Midbrain (tissue), 1 donor: ENCODE measurements at places on chromosomes 1 and 21.
A peak's percentile ranks its signal among the peaks of the same experiment; 100 is the strongest.

- DNase-seq = no peak
Measured at GRCh38 chr1:111217183-111217910, 10.2 kb upstream of the CHI3L2 start.

DNA sequence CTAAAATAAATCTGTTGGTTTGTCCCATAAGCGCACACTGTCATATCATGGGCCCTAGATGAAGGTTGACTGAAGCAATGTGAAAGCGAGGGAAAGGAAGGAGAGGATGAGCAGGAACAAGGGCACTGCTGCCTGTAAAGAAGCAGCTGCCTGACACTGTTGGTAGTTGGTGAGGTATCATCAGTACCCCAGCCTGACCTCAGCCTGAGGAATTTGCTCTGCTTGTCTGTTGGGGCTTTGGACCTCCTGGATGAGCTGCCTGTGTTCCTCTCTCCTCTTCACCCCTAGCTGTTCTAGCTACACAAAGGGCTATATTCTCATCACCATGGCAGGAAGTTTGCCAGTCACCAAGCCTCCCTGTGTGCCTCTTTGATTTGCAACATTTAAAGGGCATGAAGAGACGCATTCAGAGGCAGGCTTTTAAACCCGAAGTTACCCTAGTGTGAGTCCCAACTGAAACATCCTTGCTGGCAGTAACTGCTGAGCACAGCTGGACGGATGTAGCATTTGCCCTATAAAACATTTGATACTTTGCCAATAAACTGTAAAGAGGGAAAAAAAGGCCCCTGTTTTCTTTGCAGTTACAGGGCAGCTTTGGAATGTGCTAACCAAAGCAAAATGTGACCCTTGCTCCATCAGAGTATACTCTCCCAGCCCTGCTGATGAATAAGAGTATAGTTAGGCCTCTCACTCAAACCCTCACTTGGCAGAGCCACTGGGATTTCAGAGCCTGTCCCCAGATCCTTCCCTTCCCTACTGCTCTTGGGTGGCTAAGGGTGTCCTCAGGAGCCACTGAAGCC lies 22.2 kb upstream of the SPATA6 start:
- DNase-seq = peak; percentile 79

GRCh38 chr1:156432669-156433018 lies 63.6 kb downstream of the RHBG start:
- no peak for DNase-seq

DNA sequence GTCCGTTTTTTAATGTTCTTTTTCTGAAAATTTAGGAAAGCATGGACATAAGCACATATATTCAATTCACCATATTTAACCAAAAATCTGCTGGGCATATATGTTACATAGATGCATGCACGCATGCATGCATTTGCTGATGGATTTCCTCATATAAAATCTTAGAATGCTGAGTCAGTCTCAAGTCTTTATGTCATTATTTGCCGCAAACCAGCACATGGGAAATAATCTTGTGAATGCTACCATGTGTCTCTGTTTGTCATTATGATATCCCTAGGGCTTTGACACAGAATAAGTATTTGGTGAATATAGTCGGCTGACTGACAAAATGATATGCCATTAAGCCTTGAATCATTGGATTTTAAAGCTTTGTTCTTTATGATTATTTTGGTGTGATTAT lies 776.5 kb downstream of the KCNT2 start:
- DNase-seq = no peak

- peak; percentile 31 for DNase-seq
Measured at GRCh38 chr1:229410692-229411433, 23.0 kb downstream of the ACTA1 start.

- no peak for DNase-seq
Measured at GRCh38 chr1:200233393-200233792, 176.4 kb downstream of the ZNF281 start.

- no peak for DNase-seq
Measured at GRCh38 chr1:175364424-175365076, 172.0 kb upstream of the KIAA0040 start.

- DNase-seq = no peak
Measured at GRCh38 chr21:17371450-17371849, 141.4 kb upstream of the CXADR start.

- DNase-seq = no peak
Measured at GRCh38 chr1:172206256-172206655, 214.2 kb upstream of the C1orf105 start.

DNA sequence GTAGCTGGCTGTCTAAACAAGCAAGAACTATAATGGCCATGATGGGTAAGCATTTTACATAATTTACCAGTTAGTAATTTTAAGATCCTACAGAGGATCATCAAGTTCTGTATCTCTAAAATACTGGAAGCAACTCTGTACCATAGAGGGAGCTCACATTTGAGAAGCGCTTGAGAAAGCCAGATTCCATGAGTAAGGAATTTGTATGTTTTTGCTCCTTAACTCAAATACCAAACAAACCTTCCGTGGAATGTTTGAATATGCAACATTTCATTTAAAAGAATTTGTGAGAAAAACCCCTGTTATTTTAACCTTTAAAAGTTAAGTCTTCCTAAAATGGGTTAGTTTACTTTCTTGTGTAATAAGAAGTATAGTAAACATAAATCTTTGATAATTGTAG lies 2.0 kb downstream of the TSHB start:
- no peak for DNase-seq

DNA sequence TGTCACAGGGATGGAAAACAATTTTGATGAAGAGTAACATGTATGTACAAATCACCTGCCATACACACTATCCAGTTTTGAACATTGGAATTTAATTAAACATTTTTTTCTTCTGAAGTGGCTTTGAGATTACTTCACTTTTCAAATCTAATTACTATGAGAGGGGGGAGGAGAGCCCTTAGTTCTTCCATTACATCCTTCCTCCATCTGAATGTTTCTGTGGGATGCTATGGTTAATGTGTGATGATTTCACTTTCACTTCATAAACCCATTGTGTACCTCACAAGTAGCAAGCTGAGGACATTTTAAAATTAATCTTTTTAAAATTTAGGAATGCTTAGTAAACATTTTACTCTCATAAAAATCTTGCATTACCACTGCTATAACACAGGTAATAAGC lies 156.9 kb downstream of the RUNX1 start:
- no peak for DNase-seq

- DNase-seq = no peak
Measured at GRCh38 chr1:187262731-187263130, 434.0 kb downstream of the PLA2G4A start.

GRCh38 chr1:174209347-174210187 lies 50.2 kb downstream of the RABGAP1L start:
- no peak for DNase-seq

GRCh38 chr1:203288400-203288799 lies 16.9 kb upstream of the BTG2 start:
- DNase-seq = no peak

DNA sequence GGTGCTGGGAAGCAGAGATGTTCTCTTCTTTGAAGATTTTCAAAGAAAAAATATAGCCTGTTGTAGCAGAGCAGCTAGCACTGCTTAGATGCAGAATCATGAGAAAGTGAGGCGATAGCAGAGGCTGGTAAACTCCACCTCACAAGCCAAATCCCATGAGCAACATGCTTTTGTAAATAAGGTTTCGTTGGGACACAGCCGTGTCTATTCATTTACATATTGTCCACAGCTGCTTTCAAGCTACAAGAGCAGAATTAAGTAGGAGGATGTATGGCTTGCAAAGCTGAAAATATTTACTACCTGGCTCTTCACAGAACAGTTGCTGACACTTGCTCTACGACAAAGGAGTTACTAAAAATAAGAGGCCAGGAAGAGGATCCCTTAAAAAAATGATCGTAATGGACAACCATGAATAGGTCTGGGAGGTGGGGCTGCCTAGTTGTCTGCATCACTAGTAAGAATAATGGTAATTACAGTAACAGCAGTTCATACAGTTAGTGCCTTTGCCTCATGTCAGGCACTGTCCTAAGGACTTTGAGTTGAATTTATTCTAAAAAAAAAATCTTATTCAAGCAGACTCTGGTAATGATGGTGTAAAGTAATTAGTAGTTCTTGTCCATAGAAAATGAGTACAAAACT lies 622.0 kb downstream of the KIF26B start:
- no peak for DNase-seq

GRCh38 chr1:231155808-231156207 lies 6.0 kb upstream of the TRIM67 start:
- DNase-seq = no peak

GRCh38 chr1:18012686-18013085 lies 94.9 kb upstream of the IGSF21 start:
- no peak for DNase-seq

DNA sequence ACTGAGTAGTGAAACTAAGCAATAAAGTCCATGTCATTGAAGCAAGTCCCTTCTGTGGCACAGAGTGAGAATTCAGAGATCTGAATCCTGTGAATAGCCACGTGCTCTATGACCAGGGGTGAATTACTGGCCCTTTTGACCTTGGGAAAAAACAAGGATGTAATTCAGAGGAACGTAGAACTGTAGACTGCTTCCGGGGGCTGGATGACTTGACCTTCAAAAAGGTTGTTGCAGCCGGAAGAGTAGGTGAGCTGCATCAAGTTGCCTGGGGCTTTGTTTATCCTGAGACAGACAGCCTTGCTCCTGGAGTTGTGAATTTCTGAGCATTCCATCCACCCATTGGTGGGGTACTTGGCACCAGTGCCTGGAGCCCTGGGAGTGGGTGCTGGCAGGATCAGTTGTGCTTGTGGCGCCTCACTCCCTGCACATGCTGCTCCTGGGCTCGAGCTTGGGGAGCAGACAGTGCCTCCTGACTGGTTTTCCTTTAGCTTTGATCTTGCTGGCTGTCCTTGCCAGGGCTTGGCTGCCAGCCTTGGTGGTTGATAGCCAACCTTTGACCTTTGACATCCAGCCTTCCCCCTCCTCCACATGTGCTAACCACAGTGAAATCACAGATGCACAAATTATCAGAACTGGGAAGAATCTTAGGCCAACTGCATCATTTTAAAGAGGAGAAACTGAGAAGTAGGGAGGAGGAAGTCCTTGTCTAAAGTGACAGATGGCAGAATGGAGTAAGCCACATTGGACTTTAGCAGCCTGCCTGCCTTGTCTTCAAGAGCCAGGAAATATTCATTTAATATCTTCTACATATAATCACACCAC lies 16.2 kb upstream of the MYOG start:
- DNase-seq = no peak

DNA sequence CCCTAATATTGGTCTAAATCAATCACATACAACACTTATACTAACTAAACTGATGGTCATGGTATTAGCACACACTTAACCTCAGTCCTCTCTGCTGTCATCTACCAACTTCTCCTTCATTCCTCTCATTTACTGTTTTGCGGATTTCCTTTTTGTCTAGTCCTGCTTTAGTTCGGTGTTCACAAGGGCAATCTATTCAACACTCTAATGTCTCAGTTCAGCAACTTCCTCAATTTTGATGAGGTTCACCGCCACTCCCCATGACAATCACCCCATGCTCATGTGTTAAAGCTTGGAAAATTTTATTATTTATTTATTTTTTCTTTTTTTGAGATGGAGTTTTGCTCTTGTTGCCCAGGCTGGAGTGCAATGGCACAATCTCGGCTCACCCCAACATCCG lies 301.1 kb downstream of the PTPRC start:
- DNase-seq = no peak

- DNase-seq = peak; percentile 69
Measured at GRCh38 chr21:42593007-42593814, 60.2 kb upstream of the PDE9A start.

DNA sequence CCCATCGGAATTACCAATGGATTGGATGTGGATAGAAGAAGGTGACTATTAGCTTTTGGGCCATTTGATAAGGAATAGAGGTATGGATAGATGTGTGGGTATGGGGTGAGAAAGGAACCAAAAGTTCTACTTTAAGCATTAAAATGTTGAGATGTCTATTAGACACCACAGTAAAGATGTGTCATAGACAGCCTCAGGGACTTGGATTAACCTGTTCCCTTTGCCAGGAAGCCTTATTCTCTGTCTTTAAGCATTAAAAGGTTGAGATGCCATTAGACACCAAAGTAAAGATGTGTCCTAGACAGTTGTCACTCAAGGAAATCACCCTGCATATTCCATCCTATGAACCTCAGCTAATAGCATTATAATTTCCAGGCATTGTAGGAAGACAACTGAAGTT lies 11.0 kb upstream of the DENND1B start:
- DNase-seq = no peak

GRCh38 chr21:39022863-39023693 lies 160.2 kb downstream of the PSMG1 start:
- DNase-seq = no peak

DNA sequence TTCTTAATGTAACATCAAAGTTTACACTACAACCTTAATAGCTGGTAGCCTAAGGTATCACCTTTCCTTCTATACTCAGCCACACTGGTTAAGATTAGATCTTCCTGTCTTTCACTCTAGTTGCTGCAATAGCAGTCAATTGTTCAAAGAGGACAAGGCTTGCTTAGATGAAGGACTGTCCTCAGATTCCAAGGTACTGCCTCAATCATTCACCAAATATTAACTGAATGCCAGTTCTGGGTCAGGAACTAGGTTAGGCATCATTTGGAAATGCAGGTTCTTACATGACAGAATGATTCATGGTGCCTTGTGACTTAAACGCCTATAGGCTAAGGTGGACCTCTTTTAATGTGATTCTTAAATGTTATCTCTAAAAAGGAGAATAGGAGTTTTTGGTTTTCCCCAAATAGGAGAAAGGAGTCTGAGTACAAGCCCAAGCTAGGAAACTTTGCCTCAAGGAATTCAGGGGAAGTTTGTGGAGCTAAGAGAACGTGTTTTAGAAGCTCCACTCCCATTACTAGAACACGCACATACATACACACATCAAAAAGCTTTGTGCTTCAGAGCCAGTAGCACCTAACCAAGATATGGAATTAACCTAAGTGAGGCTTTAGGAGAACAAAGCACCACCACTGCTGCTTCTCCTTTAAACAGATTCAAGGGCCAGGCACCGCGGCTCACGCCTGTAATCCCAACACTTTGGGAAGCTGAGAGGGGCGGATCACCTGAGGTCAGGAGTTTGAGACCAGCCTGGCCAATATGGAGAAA lies 8.5 kb upstream of the WDR47 start:
- DNase-seq = no peak

DNA sequence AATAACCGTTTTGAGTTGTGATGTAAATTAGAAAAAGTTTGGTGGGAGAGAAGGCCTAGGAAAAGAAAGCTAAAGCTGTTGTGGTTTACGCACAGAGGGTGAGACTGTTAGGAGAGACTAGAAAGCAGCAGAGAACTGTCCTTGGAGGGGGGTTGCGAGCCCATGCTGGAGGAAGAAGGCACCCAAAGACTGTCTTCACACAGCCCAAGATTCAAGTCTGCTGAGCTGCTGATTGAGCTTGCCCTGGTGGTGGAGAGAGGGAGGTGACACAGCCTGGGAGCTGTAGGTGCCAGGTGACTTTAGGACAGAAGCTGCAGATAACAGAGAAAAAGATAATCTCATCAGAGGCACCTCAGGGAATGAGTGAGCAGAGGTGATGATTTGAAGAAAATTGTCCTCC lies 18.3 kb upstream of the TLR5 start:
- no peak for DNase-seq
